Stimulated activated CD4-positive, alpha-beta T cell treated with anti-CD3 and anti-CD28 coated beads, Interleukin-2, amount 100 ng/mL, for 48 hours (primary cell): ENCODE measurements at places on chromosomes 13 and 19.

DNA sequence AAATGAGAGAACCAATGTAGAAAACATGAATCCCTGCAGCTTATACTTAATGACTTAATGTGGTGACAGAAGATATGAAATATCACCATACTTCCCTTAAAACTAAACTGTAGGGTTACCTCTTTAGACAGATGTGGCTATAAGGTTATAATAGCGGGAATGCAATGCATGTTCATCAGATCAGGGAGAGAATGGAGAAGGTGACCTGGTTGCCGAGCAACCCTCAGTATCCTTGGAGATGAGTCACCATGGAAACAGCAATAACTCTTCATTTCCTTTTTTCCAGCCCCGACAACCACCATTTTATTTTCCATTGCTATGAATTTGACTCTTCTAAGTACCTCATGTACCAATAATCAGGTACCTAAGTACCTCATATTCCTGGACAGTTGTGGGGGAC is 28.0 kb upstream of the ZNF835 start:
- no peak for DNase-seq

DNA sequence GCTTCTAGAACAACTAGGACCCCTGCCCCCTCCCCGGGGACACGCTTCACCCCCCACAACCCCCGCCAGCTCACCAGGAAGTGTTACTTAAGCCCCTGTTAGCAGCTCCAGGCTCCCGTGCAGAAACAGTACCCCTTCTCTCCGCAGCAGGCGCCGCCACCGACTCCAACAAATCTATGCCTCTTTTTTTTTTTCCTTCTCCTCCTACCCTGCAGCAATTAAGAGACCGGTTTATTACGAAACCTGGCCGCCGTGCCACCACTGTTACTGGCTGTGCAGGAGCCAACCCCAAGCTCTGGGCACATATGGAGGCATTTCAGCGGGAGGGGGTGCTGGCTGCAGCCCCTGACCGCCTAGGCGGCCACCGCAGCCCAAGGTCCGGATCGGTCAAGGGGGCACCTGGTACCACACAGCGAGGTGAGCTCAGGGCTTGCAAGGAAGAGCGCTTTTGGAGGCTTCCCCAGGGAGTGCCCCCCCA is 2.4 kb downstream of the GADD45B start:
- no peak for DNase-seq

DNA sequence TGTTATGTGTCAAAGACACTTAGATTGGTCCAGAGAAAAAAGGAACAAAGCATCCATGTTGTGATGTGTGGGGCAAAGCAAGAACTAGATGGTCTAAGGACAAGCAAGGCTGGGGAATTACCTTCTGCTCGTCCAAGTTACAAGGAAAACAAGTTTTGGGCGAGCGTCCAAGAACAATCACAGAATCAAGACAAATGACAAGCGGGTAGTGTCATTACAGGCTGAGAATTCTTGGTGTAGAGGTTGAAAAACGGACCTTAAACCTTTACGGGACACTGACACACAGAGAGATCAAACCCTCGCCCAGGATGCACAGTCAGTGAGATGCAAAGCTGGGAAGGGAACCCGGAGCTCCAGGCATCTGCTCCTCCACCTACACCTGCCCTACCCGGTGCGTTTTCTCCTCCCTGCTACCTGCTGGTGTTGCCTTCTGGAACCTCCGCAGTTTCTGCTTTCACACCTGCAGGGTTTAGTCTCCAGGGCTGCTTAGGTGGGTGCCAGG is 515 bp upstream of the ZNF324B start:
- no peak for DNase-seq

GRCh38 chr19:48244281-48244680 is 11.4 kb downstream of the CARD8 start:
- no peak for DNase-seq

DNA sequence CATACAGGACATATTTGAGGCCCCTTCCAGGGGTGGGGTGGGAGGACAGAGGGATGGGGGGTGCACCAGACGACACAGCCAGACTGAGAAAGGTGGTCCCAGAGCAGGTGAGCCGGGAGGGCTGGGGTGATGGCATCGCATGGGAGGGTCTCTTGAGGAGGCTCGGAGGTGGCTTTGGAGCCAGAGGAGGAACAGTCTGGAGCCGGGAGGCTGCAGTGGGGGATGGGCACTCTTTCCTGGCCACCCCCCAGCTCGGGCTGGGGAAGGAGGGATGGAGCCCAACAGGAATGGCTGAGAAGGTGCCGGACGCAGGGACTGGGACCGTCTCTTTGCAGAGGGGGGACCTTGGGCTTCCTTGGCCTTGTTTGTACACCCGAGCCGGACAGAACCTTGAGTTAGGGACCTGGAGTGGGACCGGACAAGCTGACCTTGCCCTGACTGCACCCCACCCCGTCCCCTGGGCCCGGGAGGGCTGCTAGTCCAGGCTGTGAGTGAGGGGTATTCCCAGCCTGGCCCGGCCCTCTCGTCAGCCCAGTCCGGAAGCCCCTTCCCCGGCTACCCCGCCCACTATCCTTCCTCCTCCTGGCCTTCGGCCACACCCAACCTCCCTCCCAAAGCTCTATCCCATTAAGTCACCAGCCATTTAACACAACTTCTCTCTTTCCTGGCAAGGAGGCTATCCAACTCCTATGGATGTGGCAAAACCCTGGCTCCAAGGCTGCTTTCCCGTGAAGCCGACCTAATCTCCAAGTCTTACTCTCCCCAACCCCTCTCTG is 816 bp upstream of the TBXA2R start:
- no peak for DNase-seq

DNA sequence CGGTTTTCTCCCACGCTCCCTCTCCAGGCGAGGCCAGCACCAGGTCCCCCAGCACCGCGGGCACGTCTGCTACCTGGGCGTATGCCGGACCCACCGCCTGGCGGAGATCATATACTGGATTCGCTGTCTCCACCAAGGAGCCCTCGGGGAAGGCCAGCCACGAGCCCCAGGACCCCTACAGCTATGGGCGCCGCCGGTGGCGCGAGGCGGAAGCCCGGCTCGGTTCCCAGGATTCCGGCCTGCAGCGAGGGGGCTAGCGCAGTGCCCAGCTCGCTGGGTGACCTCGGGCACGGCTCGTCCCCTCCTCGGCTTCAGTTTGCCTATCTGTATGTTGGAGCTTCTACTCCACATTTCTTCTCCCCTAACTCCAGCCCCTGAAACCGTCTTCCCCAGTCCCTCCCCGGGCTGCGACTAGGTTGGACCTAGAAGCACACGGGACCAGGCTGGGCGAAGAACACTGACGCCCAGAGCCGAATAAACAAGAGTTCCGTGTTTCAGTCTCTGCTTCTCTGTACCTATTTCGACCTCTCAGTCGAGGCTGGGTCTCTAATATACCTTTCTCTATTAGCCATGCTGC is 749 bp upstream of the CPT1C start:
- DNase-seq = no peak

DNA sequence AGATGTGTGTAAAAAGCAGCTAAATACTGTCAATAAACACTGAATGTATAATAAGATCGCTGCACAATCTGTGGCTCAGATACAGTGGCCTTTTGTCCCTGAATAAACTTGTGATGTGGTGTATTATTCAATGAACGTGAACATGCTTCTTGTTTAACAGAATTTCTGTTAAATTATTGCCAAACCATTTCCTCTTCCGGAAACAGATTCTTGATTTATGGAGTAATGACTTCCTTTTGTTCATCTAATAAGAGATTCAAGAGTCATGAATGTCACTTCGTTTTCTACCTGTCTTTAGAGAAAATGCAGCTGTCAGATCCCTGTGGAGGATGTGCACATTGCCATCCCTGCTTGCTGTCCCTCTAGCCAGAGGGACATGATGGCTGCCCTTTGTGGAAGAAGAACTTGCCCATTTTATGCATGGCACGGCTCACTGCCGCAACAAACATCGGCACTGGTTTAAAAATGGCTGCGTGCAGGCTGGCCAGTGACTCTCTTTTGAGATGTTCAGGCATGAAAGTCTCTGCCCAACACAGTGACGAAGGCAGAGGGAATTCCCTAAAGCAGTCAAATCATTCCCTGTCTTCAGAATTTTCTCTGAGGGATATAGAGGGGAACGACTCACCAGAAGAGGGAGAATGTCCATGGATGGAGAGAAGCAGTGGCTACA is 3.1 kb upstream of the TNFSF13B start:
- no peak for DNase-seq

GRCh38 chr19:5907241-5907640 is 2.6 kb downstream of the VMAC start:
- DNase-seq = no peak

- no peak for DNase-seq
Measured at GRCh38 chr19:55690769-55691545, 15.9 kb downstream of the EPN1 start.

DNA sequence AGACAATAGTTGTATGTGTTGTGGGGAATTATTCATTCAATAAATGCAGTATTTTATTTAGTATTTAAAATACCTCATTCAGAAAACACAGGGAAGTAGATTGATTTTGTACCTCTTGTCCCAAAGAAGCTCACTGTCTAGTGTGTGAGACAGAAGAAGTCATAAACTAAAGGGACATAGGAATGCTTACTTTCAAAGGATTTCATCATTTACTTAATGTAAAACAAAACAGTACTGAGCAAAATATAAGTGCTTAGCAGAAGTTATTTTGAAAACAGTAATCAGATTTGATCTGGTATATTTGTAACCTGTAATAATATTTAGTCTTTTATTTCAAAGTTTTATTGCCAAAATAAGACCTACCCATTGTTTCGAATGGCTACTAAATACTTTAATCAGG is 117.9 kb downstream of the TDRD3 start:
- DNase-seq = no peak

DNA sequence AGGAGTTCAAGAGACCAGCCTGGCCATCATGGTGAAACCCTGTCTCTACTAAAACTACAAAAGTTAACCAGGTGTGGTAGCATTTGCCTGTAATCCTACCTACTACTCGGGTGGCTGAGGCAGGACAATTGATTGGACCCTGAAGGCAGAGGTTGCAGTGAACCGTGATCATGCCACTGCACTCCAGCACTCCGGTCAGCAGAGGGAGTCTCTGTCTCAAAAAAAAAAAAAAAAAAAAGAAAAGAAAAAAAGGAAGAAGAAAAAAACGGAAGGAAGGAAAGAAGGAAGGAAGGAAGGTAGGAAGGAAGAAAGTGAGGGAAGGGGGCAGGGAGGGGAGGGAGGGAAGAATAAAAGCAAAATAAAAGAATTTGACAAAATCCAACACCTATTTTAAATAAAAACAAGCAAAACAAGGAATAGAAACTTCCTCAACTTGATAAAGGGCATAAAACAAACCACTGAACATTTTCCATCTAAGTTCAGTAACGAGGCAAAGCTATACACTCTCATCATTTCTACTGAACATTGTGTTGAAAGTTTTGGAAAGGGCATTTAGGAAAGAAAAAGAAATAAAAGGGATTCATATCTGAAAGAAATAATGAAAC is 411.6 kb upstream of the SLITRK5 start:
- DNase-seq = no peak

DNA sequence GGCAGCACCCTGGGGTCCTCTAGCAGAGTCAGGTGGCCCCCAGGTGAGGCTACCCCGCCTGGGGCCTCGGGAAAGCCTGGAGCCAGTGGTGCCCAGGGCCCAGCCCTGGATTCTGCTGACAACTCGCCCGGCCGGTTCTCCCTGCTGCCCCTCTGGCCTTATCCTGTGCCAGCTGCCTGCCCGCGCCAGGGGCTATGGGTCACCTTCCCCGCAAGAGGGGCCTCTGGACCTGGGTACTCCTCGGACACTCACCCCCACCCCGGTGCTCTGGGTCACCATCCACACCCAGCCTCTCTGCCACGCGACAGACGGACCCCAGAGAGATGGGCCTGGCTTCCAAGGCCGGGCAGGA is 24.0 kb downstream of the ZBTB7A start:
- DNase-seq = no peak

GRCh38 chr13:47110141-47110540 is 213.3 kb upstream of the HTR2A start:
- DNase-seq = no peak

DNA sequence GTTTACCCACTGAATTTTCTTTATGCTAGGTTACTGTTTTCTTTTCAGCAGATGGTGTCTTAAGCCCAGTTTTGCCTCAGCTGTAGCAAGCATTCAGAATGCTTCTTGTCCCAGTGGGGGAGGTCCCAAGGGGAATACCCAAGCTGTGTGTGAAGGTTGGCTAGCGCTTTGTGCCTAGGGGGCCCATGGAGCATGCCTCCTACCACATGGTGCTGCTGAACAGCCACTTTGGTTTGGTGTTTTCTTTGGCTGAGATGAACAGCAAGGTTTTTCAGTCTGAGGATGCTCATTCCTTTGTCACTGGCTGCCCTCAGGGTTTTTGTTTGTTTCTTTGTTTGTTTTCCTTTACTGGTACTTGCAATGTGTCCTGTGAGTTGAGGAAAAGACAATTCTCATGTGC is 99.0 kb downstream of the PCDH20 start:
- DNase-seq = no peak

GRCh38 chr19:45981350-45981749 is 7.7 kb upstream of the NOVA2 start:
- no peak for DNase-seq

DNA sequence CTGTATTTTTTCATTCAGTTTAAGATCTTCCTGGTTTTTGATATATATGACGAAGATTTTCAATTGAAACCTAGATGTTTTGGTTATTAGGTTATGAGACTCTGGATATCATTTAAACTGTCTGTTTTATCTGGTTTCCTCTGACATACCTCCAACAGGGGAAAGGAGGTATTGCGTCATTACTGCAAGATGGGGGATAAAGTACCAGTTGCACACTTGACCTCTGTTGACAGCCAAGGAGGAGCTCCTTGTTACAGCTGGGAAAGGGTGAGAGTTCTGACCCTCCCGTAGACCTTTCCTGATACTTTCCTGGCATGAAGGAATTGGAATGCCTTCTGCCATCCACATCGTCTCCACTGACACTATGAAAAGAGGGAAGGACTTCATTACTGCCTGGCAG is 82.0 kb upstream of the SHISA2 start:
- DNase-seq = no peak

GRCh38 chr13:24834902-24835510 is 71.0 kb downstream of the RNF17 start:
- DNase-seq = no peak

GRCh38 chr19:9295411-9295849 is 14.2 kb downstream of the ZNF699 start:
- DNase-seq = no peak

DNA sequence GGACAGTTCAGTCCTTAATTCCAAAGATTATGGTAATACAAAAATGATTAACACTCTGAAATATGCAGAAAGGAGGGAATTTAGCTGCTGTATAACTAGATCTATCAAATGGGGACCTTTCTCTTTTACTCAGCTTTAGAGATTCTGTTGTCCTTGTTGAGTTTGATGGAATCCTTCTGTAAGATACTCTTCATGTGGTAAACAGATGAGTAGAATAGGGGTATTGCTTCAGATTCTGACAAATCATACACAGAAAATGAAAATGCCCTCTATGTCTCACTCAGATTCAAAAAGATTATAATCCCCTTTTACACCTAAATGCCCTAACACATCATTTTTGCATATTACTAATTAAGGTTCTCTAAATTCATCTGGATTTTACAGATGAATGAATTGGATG is 50.7 kb downstream of the ARHGAP35 start:
- DNase-seq = no peak

- no peak for DNase-seq
Measured at GRCh38 chr19:41868120-41868988, 8.3 kb downstream of the RPS19 start.
